ENCODE measurements at places on chromosomes 2 and 18.

DNA sequence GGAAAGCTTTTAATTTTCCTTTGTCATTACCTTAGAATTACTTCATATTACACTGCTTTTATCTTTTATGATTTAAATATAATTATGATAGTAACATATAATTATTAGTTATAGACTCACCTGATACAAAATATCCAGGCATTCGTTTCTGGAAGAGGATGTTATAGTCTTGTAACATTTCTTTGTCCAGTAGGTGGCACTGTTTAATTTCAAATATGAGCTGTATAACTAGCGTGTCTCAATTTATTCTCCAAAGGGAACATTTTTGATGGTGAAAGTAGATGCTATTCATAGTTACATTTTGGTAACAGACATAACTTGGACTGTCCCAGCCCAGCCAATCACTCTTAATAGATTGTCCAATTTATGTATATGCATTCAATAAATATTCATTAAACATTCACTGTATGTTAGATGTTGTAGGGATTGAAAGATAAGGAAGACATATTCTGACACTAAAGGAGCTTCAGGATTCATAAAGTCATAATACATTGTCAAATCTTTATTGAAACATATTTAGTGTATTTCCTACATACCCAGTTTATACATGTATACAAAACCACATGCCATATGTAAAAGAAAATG is 19.2 kb downstream of the DAW1 start:
- DNase-seq = no peak

DNA sequence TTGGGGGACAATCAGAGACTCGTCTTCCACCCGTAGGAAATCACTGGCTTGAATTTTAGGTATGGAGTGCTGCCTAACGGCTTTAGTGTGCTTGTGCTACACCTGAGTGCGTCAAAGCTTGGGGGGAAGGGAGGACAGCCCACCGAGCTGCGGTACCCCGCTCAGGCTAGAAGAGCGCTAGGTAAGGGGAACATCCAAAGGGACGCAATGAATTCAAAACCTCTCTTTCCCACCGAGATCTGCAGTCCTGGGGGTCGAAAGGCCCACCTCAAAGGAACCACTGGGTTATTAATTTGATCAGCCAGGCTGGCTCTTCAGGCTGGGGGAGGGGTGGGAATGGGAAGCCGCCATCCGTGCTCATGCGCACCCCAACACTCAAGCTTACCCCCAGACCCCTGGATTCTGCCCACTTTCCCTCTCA is 2.7 kb downstream of the EPHA4 start:
- DNase-seq = no peak

- no peak for DNase-seq
Observed at GRCh38 chr2:44325897-44326296, 35.4 kb downstream of the PREPL start.

GRCh38 chr2:68880213-68880612 is 9.0 kb upstream of the BMP10 start:
- no peak for DNase-seq

DNA sequence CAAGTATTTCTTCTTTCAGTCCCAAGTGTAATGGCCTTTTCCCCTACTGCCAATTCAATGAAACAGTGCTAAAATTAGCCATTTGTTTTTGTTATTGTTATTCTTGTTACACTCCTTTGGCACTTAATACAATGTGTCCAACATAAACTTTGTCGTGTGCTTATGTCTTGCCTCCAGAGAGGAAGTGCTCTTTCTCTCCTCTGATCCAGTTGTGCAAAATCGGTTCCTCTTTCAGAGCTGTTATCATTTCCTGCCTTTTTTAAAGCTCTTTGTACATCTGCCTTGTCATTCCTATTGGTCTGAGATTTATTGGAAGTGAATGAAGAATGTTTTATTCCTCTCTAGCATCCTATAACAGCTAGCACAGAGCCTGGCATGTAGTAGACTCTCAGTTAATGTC is 623.2 kb upstream of the ID2 start:
- DNase-seq = no peak

DNA sequence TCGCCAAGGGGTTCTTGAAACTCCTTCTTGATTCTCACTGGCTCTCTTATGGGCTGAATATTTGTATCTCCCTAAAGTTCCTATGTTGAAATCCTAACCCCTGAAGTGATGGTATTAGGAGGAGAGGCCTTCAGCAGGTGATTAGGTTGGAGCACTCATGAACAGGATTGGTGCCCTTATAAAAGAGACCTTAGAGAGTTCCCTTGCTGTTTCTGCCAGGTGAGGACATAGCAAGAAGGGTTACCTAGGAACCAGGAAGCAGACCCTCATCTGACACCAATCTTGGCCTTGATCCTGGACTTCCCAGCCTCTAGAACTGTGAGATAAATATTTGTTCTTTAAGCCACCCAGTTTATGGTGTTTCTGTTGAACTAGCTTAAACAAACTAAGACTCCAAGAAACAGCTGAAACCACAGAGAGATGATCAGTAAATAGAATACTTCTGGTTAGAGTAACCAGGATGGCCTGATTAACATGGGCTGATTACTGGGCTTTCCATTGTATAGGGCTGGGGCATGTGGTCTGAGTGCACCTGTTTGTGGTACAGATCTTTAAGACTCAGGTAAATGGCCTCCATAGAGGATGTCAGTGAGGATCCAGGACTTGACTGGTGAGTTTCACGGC is 7.7 kb upstream of the CDC42EP3 start:
- no peak for DNase-seq

GRCh38 chr2:20532634-20533437 is 86.0 kb downstream of the RHOB start:
- DNase-seq = no peak

DNA sequence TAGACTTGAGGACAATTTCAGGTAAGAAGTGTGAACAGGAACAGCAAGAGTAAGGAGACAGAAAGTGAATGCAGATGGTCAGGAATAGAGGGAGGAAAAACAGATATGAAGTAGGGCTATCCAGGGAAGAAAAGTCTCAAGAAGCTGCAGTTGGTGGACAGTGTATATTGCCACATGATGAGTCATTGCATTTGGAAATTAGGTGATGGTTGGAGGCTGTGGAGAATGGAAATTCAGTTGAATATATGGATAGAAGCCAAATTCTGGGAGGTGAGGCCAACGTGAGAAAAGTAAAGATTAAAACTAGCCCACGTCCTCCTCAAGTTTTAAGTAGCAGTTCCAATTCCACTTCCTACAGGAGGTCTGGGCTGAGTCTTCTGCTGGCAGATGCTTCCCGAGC is 158.4 kb downstream of the UBE2E3 start:
- DNase-seq = no peak

DNA sequence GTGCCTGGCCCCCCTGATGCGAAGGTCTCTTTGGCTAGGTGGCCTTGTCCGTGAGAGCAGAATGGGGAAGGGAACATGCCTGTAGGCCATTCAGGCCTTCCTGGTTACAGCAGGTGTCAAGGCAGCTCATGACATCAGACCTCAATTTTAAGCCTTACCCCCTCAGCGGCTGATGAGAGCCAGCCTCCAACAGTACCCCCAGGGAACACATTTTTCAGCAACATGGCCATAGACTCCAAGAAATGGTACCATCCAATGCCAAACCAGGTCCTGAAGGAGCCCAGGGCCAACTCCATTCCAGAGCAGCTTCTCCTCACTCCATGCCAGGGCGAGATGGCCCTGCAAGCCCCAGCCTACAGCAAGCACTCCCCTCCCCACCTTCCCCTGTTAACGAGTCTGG is 199.2 kb downstream of the SMAD2 start:
- no peak for DNase-seq

DNA sequence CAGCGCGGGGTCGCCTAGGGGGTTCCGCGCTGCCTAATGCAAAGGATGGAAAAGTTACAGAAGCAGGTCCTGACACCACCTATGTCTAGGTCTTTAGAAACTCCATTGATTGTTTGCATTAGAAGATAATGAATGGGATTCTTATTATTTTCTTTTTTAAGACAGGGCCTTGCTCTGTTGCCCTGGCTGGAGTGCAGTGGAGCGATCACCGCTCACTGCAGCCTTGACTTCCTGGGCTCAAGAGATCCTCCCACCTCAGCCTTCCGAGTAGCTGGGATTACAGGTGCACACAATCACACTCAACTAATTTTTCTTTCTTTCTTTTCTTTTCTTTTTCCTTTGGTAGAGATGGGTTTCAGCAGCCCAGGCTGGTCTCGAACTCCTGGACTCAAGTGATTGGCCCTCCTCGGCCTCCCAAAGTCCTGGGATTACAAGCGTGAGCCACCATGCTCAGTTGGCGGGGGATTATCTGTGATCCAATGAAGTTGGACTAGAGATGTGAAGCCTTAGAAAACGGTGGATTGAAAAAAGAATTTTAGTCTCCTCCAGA is 761 bp upstream of the IDH1 start:
- DNase-seq = no peak

DNA sequence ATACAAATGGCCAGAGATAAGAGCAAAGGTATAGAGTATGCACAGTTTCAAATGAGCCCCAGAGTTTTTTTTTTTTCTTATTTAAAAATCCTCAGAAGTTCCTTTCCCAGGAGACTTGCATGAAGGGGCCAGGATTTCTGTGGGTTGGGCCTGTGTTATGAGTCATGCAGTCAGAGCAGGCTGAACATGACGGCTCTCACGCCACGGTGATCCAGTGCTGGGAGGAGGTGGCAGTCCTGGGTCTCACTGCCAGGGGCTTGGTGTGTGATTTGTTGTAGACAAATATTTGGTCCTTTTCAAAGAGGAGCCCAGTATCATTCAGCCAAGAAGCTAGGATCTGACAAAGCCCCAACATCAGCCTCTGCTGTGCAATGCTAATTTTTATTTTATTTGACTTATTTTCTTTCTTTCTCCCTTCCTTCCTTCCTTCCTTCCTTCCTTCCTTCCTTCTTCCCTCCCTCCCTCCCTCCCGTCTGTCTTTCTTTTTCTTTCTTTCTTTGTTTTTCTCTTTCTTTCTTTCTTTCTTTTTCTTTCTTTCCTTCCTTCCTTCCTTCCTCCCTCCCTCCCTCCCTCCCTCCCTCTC is 10.4 kb upstream of the KCNE4 start:
- DNase-seq = no peak

DNA sequence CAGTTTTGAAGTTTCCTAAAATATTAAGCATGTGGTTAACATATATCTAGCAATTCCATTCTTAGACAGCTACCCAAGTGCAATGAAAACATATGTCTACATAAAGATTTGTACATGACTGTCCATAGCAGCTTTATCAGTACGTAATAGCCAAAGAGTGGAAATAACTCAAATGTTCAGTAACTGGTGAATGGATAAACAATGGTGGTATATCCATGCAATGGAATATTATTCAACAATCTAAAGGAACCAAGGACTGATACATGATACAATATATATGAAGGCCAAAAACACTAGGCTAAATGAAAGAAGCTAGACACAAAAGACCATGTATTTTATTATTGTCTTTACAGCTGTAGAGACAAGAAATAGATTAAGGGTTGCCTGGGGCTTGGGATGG is 361.4 kb downstream of the ALK start:
- DNase-seq = no peak

DNA sequence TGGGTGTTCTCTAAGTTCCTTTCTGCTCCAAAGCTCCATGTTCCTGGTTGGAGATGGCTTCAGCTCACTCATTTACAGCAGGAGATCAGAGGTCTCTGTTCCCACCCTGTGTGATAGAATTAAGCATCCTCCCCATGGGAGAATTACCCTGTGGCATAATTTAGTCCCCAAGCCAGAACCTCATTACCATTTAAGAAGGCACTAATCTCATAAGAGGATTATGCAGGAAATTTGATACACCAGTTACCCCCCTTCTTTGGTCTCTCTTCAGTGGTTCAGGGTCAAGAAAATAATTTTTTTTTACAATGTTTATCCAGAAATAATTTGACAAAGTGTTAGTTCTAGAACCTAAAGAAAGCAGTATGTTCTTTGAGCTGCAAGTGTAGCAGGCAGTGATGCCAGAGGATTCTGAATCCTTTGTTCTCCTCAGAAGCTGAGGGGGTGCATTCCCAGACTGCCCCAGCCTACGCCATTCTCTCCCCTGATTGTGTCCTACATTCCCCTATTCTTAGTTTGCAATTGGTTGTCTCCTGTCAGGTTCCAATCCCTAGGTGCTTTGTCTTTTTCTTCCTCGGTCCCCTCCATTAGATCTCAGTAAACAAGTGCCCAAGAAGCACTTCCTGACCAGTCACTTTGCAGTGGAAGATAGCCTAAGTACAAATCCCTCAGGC is 163.6 kb downstream of the PRKCE start:
- no peak for DNase-seq

DNA sequence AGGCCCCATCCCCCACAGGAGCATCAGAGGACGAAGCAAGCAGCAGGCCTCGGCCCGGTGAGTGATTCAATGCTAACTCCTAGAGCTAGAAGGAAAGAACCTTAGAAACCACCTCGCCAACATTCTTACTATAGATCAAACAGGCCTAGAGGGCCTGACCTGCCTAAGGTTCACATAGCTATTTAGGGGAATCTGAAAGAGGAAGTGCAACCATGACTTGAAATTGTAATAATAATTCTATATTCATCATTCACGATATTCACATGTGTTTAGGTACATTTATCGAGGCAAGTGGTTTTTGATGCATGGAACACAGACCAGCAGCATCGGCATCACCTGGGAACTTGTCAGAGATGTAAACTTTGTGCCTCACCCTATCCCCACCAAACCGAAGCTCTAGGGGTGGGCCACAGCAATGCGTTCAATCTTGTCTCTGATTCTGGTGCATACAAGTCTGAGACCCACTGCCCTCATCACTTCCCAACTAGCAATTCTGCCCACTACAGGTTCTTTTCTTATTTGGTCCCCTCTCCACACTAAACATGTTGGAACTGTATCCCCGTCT is 78.0 kb upstream of the DNMT3A start:
- no peak for DNase-seq

- DNase-seq = no peak
Observed at GRCh38 chr2:36307441-36307840, 48.1 kb upstream of the CRIM1 start.

GRCh38 chr18:9996094-9996493 is 82.3 kb downstream of the VAPA start:
- DNase-seq = no peak

GRCh38 chr2:61443342-61444041 is 27.4 kb downstream of the USP34 start:
- DNase-seq = no peak

DNA sequence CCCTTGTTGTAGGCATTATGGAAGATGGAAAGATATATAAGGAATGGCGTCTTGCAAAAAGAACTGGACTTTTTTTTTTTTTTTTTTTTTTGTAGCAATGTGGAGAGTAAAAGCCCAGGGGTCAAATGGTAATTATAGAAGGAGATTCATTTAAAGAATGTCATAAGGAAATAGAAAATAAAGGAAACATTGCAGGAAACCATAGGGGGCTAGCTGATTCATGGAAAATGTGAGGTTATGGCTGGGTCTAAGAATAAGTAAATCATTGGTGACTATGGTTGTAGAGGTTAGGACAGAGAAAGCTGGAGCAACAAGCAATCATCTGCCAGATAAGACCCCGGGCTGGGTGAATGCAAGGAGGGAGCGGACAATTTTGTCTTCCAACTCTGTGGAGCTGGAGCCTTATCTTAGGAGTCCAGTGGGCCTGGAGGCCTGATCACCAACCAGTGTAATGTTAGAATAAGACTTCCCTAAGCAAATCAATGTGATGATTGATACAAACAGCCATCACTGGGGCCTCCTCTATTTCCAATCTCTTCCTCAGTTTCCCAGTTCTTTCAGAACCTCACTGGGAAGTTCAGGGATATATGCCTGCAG is 201.2 kb upstream of the TNP1 start:
- no peak for DNase-seq

Measured in activated T-cell treated with anti-CD3 and anti-CD28 coated beads for 4 hours (primary cell).